ENCODE measurements at places on chromosomes 2 and 18. TPM values are rescaled to one million over a fixed set of nuclear protein-coding genes. Genes with fewer than 3 reads are reported as not detected.

DNA sequence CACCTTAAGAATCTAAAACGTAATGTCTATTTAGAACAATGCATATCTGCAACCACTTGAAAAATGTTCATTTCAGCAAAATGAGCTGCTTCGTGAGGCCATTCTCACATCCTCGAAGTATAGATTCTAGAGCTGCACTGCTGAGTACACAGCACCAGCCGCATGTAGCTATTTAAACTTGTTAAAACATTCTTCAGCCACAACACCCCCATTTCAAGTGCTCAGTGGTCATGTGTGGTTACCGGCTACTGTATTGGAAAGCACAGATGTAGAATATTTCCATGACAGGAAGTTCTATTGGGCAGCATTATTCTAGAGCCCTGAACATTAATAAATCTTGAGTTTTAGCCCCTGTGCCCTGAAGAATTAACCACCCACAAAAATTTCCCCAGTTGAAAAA, 35.0 kb downstream of the SUMO1 start:
- no peak for DNase-seq

Gene APLF
- total RNA-seq, result 21.7 TPM

Gene SFTPB
- not detected for total RNA-seq

DNA sequence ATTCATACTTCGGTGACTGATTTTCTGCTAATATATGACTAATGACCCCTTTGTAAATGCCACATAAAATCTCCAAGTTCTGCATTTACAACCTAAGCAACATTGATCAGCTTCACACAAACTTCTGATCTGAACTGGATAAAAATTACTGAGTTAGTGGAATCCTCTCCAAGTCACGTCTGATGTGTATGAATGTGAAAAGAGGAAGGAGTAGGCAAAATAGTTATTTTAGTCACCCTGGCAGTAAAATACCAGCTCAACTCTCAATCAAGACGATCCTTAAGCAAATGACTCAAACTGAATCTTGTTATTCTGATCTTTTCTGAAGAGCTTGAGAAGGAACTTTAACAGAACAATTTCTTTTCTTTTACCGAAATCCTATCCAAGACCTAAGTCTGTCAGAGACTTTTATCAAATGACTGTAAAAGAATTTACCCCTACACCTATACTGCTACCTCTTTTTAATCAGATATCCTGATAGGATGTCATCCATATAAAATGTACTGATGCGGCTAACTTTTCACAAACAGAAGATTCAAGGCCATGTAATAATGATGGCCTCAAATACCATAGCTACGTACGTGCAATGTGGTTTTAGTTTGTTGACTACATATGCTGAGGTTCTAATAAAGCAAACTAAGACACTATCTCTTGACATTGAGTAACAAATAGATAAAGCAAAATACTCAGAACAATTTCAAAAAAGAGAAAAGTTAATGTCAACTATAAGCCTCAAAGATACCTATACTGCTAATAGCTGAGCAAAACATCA, 23.7 kb downstream of the CUL3 start:
- DNase-seq, result no peak

GRCh38 chr2:237665713-237666143, 38.3 kb downstream of the LRRFIP1 start:
- DNase-seq, result no peak

GRCh38 chr18:6633310-6633709, 96.2 kb upstream of the ARHGAP28 start:
- no peak for DNase-seq

Gene TACR1
- total RNA-seq, result 0.06 TPM

GRCh38 chr2:121944072-121944831, 188.8 kb downstream of the TSN start:
- DNase-seq, result no peak

Gene PNO1
- total RNA-seq, result 13.3 TPM

GRCh38 chr18:66838340-66838987, 234.6 kb upstream of the CDH19 start:
- no peak for DNase-seq

GRCh38 chr18:76953583-76954233, 131.4 kb downstream of the ZNF236 start:
- peak; percentile 76 for DNase-seq

Gene MC2R
- not detected for total RNA-seq

DNA sequence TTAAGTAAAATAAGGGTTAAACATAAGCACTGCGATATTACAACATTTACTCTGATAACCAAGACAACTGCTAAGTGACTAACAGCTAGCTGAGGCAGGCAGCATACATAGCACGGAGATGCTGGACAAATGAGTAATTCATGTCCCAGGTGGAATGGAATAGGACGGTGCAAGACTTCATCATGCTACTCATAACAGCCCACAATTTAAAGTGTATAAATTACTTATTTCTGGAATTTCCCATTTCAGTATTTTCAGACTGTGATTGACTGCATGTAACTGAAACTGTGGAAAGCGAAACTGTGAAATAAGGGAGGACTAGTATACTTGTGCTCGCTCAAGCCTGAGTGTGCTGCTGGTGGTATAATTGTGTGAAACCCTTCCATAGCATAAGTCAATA, 12.9 kb downstream of the IER3IP1 start:
- DNase-seq, result no peak

- DNase-seq, result no peak
These were observed 285.0 kb downstream of the GULP1 start for GRCh38 chr2:188576651-188577050.

DNA sequence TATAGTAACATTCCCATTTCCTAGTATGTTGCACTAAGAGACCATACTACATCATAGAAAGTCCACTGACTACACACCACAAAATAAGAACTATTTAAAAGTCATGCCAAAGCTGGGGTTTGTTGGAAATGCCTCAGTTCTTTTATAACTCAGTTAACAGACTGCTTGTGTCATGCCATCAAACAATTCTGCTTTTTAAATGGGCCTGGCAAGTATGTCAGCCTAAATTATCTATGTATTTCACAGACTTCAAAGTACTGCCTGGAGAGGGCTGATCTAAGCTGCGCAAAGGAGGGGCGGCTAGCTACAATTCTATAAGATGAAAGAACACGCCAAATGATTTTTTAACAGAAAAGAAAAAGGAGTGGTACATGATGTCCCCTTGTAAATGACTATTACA, 49.6 kb downstream of the FARSB start:
- no peak for DNase-seq

DNA sequence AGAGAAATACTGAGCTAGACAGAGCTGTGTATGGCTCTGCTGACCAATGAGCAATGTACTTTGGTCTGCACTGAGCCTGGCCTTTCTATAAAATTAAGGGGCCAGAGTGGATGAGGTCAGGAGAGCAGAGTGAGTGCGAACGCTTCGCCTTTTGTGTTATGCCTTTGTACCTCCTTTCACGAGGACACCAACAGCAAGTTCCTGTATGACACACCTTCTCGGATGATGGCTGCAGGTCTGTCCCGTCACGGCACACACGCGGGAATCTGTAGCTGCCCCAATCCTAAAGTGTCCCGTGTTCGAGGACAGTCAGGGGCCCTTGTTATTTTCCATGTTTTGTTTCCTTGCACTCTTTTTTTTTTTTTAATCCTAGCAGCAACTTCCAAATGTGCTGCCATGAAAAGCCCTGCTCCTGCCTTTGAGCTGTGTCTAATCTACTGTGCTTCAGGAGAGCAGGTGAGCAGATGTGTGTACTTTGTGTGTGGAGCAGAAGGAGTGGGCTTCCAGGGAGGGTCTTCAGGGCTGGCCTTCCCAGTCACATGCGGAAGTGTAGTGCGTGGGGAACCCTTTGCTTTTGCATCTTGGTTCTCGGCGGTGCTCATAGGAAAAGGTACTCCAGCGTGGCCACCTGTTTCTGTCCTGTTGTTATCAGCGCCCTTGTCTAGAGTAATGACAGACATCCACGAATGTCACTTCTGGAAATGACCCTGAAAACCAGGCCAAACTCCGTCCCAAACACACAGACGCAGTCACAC, 213.2 kb downstream of the NDUFA10 start:
- no peak for DNase-seq

DNA sequence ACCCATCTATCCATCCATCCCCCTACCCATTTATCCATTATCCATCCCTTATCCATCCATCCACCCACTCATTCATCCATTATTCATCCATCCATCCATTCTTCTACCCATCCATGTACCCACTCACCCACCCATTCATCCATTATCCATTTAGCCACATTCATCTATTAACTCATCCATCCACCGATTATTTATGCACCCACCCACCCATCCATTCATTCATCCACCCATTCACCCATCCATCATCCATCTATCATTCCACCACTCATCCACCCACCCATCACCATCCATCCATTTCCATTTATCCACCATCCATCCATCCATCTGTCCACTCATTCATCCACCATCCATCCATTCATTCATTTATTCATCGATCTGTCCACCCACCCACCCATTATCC, 137.4 kb upstream of the CTDP1 start:
- no peak for DNase-seq

DNA sequence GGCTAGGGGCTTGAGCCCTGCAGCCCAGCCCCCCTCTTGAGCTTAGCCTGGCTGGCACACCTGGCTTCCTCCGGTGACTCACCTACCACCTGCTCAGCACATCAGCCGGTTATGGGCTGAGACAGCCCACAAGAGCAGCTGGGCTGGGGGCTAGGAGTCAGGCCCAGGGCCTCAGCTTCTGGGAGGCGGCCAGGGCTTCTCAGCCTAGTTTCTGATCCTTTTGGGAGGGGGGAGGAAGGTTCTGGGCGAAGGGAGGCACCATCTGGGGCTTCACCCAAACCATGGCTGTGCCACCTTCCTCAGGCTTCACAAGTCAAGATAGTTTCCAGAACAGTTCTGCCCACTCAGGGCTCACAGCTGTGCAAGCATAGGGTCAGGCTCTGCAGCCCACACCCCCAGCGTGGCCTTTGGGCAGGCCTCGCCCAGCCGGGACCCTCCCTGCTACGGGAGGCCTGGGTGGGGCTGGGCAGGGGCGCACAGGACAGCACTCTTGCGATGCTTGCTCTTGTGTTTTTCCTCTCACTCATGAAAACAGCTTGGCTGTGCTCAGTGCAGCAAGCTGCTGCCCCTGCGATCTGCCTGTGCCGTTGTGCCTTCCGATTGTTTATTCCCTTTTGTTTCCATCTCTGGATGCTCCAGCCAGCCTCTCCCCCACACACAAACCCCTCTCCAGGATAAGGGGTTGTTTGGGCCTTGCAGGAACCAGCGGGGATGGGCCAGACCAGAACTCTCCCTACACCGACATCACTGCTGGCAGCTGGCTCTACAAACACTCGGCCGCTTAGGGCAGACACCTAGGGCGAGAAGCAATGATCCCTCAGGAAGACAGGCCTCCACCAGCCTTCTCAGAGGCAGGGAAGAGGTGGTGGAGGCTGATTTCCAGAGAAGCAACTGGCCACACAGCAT, 26.1 kb upstream of the SEMA4C start:
- DNase-seq, result no peak

- DNase-seq, result no peak
These were observed 733 bp downstream of the C2orf74 start for GRCh38 chr2:61162721-61163120.

- no peak for DNase-seq
These were observed 312.6 kb upstream of the GALNT5 start for GRCh38 chr2:156944871-156945270.

GRCh38 chr2:104952976-104953375, 84.9 kb upstream of the MRPS9 start:
- DNase-seq, result no peak

DNA sequence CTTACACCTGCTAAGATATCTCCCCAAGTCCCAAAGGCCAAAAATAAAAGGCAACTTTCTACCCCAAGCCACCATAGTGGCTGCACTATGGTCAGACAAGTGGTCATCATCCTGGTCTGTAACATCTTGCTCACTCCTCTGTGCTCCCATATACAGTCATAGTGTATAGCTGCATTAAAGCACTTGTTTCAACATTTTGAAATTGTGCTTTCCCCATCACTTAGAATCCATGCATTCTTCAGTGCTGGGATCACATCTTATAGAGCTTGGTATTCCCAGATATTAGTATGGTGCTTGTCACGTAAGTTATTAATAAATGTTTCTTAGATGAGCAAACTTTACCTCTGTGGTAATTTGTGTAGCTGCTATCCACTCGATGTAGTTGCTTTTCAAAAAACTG, 40.4 kb upstream of the CDC42EP3 start:
- no peak for DNase-seq

Gene ICOS
- 0.16 TPM for total RNA-seq

DNA sequence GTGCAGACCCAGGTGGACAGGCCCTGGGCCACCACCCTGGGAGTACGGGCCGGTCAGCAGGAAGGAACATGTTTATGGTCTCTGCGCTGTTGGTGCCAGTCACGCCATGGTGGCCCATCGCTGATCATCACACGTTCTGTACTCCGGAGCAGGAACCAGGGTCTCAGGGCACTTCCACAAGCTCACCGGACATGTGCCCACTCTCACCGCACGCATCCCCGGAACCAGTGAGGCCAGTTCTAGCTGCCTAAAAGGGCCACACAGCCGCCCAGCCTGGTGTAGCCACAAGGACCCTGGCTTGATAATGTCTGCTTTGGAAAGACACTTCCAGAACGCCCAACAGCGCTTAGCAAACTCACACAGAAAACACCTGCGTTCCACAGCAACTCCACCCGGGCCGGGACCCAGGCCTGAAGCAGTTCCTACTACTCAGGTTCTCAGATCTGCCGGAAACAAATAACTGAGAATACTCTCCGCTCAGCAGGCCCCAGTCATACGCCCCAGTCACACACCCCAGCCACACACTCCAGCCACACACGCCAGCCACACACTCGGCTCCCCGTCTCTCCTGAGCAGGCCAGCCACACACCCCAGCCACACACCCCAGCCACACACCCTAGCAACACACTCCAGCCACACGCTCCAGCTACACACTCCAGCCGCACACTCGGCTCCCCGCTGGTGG, 123.3 kb downstream of the HDAC4 start:
- DNase-seq, result peak; percentile 13

Measured in testis (tissue), 5 donors.